SK-N-MC (cell line): ENCODE measurements at places on chromosomes 6 and 20.
A peak's percentile ranks its signal among the peaks of the same experiment; 100 is the strongest.

- DNase-seq, result no peak
These were observed 108.5 kb upstream of the NHSL1 start for GRCh38 chr6:138607478-138608433.

GRCh38 chr20:18904624-18905023, 91.0 kb downstream of the SCP2D1 start:
- DNase-seq, result no peak

- DNase-seq, result no peak
These were observed 14.4 kb downstream of the GSS start for GRCh38 chr20:34941226-34941625.

DNA sequence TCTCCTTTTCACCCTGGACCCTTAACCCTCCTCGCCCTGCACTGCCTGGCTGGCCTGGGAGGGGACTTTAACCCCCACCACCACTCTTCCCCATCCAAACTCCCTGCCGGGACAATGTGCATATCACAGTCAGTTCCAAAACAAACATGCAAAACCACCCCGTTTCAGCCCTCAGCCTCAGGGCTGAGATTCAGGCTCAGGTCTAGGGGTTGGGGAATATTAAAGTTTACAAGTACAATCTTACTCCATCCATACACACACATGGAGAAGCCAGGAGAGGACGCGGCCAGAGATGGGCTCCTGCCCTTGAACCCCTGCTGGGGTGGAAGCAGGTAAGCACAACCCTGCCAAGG, 534 bp downstream of the KIAA1755 start:
- DNase-seq, result no peak

DNA sequence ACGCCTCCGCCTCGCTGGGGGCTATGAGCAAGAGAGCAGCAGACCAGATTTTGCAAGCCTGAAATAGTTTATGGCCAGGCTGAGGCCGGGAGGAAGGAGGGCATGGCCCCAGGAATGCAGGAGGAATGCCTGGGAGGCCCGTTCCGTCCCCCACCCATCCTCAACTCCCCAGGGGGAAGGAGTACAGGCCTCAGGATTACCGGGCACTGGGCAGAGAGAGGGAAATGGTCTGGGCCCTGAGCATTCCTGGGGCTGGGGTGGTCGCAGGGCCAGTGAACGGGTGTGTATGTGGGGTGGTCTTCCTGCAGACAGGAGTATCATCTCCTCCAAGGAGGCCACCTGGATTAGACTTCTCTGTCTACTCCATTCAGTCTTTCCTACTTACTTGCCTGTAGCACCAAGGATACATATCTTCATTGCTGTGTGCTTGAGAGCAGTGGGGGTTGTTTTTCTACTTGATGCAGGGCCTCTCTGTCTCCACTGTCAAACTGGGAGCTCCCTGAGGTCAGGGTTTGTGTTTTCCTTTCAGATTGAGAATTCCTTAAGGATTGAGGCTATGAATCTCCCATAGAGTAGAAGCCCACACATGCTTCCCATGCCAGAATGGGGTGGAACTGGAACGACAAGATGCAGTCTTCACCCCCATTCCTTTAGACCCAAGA, 81.3 kb downstream of the VEGFA start:
- no peak for DNase-seq

GRCh38 chr6:141482796-141483597, 649.7 kb upstream of the GJE1 start:
- no peak for DNase-seq

- DNase-seq, result no peak
These were observed 95.5 kb downstream of the NCR2 start for GRCh38 chr6:41430875-41431274.

GRCh38 chr20:53789989-53790675, 196.5 kb upstream of the ZNF217 start:
- no peak for DNase-seq

GRCh38 chr6:108804956-108805355, 43.3 kb upstream of the ARMC2 start:
- DNase-seq, result no peak

DNA sequence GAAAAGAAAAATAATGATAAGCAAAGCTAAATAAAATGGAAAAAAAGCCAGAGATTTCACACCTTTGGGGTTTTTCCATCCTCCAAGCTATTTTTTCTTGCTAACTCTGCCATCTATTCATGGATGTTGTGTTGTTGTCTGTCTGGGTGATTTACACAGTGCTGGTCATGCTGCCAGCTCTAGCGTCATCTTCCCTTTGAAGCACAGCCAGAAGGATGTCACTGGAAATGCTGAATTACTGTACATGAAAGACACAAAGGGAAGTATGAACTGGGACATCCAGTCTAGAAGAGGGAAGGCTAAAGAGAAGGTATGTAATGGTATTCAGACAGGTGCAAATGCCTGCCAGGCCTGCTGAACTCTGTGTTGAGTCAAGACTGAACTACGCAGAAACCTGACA, 241.9 kb upstream of the STXBP5 start:
- no peak for DNase-seq

- DNase-seq, result no peak
These were observed 44.9 kb downstream of the IRF4 start for GRCh38 chr6:436308-437036.

DNA sequence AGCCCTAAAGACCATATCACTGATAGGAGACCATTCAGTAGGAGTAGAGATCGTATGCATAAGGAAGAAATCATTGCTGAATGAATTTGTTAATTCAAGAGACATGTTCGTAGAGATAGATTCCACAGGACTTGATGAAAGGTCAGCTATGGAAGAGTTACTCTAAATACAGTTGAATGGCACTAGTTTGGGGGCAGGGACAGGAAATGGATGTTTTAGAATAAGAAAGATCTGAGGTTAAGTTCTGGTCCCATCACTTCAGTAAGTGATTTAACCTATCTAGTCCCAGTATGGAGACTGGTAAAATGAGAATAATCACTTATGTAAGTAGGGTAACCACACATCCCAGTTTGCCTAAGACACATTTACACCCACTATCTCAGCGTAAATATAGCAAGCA, 2.9 kb upstream of the BFSP1 start:
- DNase-seq, result no peak

DNA sequence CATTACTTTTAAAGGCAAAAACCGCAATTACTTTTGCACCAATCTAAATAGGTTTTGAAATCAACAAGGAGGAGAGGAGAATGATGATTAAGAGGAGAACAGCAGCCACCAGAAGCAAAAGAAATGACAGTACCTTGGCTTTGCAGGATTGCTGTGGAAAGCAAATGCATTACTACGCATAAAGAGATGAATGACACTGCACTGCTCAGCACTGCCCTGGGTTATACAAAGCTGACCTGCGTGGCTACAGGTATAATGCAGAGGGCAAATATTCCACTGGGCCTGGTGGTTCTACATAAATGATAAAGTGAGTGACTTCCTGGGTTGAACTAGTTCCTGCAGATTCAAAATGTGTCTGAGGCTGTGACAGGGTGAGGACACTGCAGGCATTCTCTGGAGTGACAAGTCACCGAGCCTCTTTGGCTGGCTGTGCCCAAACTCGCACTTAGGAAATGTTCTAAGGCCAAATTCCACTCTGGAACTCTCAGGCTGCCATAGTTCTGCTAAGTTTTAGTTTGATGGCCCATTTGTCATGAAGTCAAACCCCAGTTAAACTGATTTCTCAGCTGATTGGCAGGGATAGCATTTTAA, 78.6 kb downstream of the INSM1 start:
- DNase-seq, result no peak

- DNase-seq, result no peak
These were observed 54.8 kb downstream of the CEP43 start for GRCh38 chr6:167053895-167054530.

DNA sequence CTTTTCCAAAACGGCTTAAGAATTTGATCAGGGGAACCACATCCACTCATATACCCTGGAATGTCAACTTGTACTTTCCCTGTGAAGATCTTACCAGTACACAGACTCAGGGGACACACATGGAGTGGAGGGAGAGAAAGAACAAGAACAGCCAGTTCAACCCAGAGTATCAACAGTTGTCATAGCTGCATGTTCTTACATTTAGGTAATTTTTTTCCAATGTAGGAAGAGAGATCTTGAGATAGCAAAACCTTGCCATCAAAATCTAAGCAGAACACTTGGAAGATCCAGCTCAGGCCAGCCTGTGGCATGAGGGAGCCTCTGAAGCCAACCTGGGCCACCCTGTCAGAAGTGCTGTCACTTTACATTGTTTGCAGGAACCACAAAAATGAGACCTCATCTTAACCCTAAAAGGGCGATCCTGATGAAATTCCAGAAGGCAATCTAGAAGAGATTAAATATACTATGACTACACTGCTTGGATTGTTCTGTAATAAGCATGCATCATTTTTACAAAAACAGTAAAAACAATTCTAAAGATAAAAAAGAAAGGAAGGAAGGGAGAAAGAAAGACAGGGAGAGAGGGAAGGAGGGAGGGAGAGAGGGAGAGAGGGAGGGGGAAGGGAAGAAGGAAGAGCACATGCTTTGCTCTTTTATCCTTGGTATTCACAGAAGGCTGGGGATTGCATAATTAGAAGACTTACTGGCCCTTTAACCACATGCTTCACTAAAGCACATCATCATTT, 124.7 kb upstream of the TCF21 start:
- no peak for DNase-seq

DNA sequence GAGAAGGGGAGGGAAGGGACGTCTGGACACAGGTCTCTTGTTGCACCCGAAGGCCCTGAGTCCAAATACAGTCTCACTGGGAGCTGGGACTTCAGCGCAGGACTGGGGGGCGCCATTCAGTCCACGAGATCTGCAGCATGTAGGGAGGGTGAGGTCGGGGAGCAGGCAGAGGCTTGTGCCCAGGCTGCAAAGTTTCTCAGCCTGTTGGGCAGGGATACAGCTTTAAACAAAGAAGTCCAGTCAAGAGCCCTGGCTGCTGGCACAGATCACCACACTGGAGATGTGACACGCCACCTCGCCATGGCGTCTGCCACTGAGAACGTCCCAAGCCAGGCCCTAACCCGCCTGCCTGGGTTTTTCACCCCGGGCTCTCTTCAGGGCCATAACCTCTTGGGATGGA, 256.6 kb downstream of the DLL1 start:
- no peak for DNase-seq

DNA sequence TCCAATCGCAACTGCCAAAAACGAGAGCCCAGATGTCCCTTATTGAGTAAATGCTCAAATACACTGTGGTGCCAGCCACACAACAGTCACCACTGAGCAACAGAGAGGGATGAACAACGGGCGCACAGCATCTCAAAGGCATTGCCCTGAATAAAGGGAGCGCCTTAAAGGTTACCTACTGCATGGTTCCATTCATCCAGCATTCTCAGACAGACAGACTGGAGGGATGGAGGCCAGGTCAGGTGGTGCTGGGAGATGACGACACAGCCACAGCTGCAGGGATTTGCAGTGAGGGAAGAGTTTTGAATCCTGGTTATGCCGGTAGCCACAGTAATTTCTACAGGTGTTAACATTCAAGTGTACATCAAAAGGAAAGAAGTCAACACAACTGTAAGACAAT, 615.5 kb upstream of the AGPAT4 start:
- DNase-seq, result no peak

DNA sequence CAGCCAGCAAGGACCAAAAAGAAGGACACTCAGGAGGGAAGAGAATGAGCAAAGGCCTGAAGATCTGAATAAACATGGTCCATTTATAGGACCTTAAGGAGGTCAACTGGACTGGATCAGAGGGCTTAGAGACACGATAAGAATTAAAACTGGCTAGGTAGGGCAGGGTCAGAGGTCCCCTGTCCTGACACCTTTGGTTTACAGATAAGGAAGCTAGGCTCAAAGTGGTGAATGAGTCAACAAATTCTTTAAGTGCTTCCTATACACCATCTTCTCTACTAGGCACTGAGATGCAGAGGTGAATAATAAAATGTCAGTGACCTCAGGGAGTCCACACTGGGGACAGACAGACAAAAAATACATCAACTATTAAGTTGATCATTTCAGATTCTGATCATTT, 70.3 kb downstream of the HIVEP2 start:
- no peak for DNase-seq

DNA sequence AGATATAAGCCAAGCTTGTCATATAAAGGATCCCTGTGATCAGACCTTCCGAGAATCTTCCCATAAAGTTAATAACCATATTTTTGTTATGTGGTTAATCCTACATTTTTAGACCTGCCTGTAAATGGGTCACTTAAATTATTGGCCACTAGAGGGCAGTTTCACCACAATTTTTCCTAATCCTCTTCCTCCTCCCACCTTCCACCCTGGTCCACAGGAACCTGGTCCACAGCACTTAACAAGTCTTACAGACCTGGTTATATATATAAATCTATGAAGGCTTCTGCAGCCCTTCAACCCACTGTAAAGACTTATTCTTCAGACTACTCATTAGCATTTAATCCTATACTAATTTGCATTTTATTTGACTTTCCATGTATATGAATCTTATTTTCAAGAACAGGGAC, 28.3 kb downstream of the MRS2 start:
- DNase-seq, result peak; percentile 44

GRCh38 chr6:47091886-47092668, 49.9 kb upstream of the ADGRF1 start:
- DNase-seq, result no peak

DNA sequence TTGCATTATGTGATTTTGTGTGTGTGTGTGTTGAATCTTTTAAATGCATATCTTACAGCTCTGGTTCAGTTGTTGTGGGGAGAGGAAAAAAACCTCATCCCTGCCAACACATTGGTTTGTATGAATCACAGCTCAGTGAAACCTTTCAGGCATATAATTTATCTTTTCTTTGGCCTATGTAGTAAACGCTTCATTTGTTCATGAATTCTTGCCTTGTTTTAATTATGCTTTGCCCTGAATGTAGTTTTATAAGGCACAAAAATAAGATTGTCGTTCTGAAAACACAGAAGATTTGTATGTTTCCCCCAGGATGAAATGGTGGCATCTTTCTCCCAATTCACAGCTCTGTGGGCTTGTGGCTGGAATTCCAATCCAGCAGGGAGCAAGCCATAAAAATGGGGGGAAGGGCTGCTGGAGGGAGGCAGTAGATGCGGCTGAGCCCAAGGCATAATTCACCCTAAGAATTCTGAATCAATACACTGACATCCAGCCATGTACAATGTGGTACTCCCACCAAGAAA, 45.1 kb downstream of the BCAS1 start:
- no peak for DNase-seq

- DNase-seq, result no peak
These were observed 42.3 kb downstream of the MYLK4 start for GRCh38 chr6:2708456-2708855.

GRCh38 chr20:35838205-35838604, 66.4 kb downstream of the PHF20 start:
- DNase-seq, result no peak

- DNase-seq, result no peak
These were observed 28.9 kb upstream of the SLC35D3 start for GRCh38 chr6:136893187-136893586.

- no peak for DNase-seq
These were observed 80.6 kb upstream of the PROKR2 start for GRCh38 chr20:5397393-5397792.

DNA sequence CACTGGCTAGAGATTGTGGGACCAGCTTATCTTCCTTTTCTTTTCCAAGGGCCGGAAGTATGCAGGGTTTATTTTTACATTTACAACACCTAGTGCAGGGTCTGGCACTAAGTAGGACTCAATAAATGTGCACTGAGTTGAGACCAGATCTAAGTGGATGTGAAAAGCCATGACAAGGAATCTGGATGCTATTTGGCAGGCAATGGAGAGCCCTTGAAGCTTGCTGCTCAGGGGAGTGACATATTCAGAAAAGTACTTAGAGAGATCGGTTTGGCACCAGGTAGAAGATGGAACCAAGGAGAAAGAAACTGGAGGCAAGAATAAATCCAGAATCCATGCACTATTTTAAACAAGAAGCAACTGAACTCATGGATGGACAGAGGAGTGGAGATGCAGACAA, 815.8 kb downstream of the MAFB start:
- DNase-seq, result no peak

- DNase-seq, result no peak
These were observed 474.4 kb upstream of the RNF217 start for GRCh38 chr6:124487623-124488431.
